CD4-positive, alpha-beta T cell (primary cell): ENCODE measurements at places on chromosomes 13 and 19.

DNA sequence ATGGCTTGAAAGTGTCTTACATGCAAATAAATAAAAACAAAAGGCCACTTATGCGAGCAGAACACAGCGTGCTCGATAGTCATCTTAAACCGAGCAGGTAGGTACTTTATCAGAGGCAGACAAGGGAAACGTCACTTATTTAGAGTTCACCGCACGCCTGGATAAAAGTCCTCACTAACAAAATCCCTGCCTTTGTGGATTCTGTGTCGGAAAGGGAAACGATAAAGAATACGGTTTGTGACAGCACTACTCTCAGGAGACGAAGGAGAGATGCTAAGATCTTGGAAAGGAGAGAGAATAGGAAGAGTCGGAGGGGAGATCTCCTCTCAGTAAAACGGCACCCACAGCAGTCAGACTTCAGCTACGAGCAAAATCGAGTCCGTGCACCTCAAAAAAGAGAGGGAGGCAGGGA is 581 bp downstream of the RCBTB1 start:
- DNase-seq = peak; percentile 8

GRCh38 chr13:88800505-88800904 is 1129.3 kb downstream of the SLITRK5 start:
- DNase-seq = no peak

DNA sequence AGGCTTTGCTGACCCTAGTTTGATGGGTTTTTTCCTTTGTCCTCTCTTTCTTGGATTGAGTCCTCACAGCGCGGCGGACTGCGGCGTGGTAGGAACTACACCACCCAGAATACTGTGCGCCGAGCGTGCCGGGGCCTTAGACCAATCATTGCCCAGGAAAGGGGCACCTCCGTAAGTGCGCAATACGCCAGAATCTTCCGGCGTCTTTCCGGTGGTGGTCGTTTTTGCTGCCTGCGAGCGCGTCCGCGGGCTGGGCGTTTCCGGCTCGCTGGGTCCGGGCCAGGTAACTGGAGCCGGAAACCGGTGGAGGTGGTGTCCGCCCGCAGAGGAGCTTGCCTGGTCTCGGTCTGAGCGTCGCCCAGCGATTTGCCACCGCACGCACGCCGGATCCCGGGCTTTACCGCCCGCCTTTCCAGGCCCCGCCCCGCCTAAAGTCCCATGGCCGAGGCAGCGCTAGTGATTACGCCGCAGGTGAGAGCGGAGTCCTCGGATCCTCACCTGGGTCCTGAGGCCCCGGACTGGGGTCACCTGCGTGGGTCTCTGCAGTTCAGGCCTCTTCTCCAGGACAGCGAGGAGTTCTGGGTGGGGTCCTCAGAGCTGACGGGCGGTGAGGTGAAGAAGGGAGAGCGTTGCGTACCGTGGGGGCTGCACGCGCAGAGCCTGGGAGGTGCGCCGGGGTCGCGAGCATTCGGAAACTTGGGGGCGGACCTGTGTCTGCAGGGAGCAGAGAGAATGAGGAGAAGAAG is at the start of gene ZNF549:
Gene ZNF549, plus strand, starts transcription at position 221 of the 746 bp plus-strand sequence. Its CDS starts 218 bp downstream, at position 439.
- peak; percentile 83 for DNase-seq

- DNase-seq = no peak
Observed at GRCh38 chr13:112733112-112733511, 43.3 kb downstream of the ATP11A start.

DNA sequence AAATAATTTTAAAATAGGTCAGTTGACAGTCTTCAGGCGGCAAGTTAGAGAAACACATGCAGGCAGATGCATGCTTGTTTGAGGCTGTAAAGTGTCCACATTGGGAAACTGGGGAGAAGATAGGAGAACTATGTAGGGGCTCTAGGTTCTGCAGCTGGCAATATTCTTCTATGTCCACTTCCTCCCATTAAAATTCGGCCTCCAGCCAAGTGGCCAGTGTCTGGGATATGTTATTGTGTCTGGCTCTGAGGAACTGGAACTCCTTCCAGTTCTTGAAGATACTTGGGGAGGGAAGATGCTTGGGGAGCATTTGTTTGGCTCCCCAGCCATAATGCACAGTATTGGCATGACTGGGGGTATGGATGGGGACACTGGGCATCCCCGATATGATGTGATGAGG is 20.9 kb upstream of the KLF2 start:
- no peak for DNase-seq

GRCh38 chr13:42652642-42653415 is 78.9 kb downstream of the TNFSF11 start:
- no peak for DNase-seq

DNA sequence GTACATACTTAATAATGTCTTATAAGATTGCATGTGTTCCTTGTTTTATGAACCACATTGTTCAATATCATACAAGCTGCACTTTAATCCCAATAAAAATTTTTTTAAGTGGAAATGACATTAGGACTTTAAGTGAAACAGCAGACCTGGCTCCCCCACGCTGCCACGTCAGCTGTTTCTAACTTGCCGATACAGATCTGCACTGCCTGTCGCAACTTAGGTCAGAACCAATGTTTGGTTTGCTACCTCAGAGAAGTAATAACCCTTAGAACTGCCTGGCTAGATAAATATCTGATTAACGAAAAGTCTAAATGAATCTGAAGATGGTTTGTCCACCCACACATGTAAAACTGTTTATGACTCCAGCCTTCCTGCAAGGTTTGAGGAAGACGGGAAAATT is 327.5 kb upstream of the DACH1 start:
- no peak for DNase-seq

DNA sequence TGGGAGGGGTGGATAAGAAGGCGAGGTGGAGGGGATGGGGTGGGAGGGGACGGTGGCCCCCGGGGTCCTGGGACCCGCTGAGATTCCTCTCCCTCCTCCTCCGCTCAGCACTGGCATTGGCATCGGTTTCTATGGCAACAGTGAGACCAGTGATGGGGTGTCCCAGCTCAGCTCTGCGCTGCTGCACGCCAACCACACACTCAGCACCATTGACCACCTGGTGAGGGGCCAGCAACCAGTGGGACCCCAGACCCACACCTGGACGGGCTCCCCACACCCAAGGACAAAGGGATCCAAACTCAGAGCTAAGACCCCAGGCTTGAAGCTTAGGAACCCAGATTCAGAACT is 5.9 kb downstream of the TTYH1 start:
- no peak for DNase-seq

- DNase-seq = no peak
Observed at GRCh38 chr19:24046550-24046949, 40.4 kb upstream of the ZNF254 start.

GRCh38 chr19:57812226-57812625 is 2.5 kb downstream of the ZNF552 start:
- no peak for DNase-seq

- DNase-seq = no peak
Observed at GRCh38 chr19:924553-925086, 1.2 kb upstream of the ARID3A start.

- no peak for DNase-seq
Observed at GRCh38 chr19:23365222-23365621, 30.0 kb downstream of the ZNF91 start.
